ENCODE measurements at places on chromosomes 4 and X.
A peak's percentile ranks its signal among the peaks of the same experiment; 100 is the strongest.

GRCh38 chr4:177596035-177596434, 153.8 kb upstream of the AGA start:
- no peak for DNase-seq

GRCh38 chr4:144647095-144647561, 1.2 kb downstream of the HHIP start:
- DNase-seq = no peak

- peak; percentile 10 for DNase-seq
These were observed 1.7 kb upstream of the CNOT6L start for GRCh38 chr4:77820649-77821561.

- peak; percentile 31 for DNase-seq
These were observed 426 bp upstream of the C4orf51 start for GRCh38 chr4:145679520-145679919.

GRCh38 chr4:75995727-75996126, 5.0 kb upstream of the SDAD1 start:
- DNase-seq = no peak

DNA sequence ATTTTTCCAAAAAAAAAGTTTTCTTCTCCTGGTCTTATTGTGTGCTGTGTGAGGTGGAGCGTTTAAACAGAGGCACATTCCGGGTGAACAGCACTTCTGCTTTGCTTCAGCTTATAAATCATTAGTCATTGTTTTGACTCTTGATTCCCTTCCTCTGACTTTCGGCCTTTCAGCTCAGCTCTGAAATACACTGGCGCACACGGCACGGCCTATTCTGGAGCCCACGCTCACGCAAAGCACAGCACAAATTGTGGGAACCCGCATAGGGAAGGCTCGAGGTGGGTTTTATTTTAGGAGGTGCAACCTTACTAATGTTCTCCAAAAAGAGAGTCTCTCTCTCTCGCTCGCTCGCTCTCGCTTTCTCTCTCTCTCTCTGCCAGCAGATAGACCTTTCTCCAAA, 4.0 kb downstream of the POU3F4 start:
- DNase-seq = no peak

DNA sequence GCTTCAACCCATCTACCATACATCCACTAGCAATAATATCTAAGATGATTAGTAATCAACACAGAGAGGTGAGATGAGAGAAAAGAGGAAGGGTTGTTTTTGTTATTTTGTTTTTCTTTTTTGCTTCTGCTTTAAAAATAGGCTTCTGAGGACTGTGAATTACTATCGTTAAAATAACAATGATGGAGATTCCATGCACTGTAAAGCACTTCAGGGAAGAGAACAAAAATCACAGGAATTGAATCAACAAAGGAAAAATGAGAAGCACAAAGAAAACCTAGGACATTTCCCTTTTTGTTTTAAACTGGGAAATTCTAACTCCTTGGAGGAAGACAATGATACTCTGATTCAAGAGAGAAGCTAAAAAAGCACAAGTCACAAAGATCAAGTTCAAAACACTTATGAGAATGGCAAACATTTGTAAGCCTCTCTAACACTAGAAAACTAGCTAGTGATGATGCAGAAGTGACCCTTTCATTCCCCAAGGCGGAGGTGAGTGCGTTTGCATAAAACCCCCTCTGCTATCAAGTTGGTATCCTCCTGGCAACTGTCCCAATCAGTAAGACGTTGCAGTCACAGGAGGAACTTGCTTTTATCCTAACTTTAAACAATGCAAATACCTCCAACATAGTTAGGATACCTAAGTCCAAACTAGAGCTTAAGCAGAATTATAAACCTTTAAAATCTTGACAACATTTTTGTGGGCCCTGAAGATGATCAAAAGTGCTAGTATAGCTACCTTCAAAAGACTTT, 308.5 kb downstream of the CAMK2D start:
- no peak for DNase-seq

GRCh38 chrX:154986826-154987575, 35.5 kb downstream of the F8 start:
- no peak for DNase-seq

DNA sequence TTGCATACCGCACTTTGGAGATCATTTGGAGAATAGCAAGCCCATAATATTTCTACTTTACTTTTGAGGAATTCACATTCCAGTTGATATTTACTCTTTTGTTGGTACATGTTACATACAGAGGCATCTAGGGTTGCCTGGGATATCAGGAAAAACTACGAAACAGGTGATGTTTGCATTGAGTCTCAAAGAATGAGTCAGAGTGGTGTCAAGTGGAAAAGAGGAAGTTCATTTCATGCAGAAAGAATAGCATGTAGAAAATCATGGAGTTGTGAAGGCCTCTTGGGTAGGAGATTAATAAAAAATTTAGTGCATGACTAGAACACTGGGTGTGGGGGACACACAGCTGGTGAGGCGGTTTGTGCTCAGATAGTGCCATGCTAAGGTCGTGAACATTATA, 33.5 kb upstream of the ELOVL6 start:
- DNase-seq = no peak

DNA sequence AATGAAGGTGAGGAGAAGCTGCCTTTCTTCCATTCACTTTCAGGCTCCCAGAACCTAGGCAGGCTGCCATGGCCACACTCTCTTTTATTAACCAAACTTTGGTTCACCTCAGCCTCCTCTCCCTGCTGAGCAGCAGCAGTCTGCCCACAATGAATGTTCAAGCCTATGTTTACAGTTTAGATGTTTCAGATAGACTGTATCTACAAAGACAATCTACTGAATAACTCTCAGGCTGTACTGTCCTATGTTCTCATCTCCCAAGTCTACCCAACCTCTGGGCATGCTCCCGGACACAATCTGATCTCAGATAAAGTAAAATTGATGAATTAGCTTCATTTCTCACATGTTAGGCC, 59.2 kb upstream of the TMEM164 start:
- no peak for DNase-seq

GRCh38 chr4:88697141-88697540, 488 bp downstream of the NAP1L5 start:
- DNase-seq = no peak

DNA sequence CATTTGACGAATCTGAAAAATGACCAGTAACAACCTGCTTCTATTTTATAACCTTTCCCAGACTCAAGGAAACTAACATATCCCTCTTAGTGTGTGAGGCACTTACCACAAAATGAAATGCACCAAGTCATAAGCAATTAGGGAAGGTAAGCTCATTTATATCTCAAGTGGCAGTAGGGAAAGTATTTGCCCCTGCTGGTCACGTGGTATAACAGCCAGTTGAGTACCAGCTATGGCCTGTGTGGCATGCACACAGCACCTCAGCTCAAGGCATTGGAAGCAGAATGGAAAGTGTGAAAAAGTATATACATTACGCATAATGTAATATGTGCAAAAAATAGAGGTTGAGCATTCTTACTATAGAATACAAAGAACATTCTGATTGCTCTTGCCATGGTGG, 178.3 kb upstream of the GYPA start:
- DNase-seq = no peak

- no peak for DNase-seq
These were observed 63.8 kb downstream of the DLG3 start for GRCh38 chrX:70508296-70508911.

DNA sequence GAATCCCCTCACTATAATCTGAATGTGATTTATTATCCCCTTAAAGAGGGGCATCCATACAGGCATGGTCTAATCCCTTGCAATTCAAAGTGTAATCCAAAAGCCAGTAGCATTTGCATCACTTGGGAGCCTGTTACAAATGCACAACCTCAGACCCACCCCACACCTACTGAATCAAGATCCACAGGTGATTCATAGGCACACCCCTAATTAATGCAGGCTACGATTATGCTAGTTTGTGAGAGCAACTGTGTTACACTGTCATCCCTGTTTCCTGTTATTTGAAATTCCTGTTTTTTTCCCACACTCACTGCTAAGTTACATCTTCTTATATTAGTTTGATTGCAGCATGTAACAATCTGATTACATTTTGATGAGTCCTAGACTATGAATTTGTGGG, 120.0 kb downstream of the RAB28 start:
- no peak for DNase-seq

- DNase-seq = no peak
These were observed 4.8 kb downstream of the NOCT start for GRCh38 chr4:139020384-139020783.

GRCh38 chr4:170827562-170828274, 738.0 kb upstream of the AADAT start:
- no peak for DNase-seq

DNA sequence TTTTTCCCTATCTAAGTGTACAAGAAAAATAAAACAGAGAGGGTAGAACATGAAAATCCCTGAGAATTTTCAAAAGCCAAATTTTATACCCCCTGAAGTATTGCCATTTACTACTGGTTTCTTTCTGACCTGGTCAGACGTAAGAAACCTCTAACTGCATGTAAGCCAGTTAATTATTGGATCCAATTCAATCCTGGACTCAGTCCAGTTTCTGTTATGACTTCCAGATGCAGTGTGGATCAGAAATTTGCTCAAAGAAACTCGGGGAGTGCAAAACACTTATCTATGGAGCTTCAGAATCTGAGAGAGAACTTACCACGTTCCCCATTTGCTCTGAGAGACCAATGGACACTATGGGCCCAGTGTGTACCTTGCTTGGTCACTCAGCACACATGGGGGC, 383.5 kb downstream of the KLHL4 start:
- no peak for DNase-seq

DNA sequence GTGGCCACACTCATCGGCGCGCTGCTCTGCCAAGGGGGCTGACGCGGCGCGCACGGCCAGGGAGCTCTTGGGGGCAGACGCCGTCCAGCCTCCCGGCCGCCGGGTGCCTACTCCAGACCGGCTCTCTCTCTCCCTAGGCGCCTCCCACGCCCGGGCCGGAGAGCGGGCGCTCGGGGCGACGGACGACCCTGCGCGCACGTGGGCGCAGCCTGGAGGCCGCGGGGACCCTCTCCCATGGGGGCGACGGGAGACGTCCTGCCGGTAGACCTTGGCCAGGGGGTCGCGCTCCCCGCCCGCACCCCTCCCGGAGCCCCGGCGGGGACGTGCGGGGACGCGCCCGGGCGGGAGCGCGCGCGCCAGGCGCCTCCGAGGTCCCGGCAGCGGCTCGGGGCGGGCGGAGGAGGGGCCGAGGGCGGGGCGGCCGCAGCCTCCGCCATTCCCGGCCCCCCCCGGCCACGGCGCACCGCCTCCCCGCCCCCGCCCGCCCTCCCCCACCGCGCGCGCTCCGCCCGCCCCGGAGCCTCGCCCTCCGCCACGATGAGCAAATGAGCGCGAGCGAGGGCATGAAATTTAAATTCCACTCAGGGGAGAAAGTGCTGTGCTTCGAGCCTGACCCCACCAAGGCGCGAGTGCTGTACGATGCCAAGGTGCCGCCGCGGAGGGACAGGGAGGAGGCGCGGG, at the start of gene MSL3:
Gene MSL3 (plus strand): TSS at position 519 of the 681 bp plus-strand sequence. CDS start 27 bp downstream, at position 546.
- DNase-seq = no peak

DNA sequence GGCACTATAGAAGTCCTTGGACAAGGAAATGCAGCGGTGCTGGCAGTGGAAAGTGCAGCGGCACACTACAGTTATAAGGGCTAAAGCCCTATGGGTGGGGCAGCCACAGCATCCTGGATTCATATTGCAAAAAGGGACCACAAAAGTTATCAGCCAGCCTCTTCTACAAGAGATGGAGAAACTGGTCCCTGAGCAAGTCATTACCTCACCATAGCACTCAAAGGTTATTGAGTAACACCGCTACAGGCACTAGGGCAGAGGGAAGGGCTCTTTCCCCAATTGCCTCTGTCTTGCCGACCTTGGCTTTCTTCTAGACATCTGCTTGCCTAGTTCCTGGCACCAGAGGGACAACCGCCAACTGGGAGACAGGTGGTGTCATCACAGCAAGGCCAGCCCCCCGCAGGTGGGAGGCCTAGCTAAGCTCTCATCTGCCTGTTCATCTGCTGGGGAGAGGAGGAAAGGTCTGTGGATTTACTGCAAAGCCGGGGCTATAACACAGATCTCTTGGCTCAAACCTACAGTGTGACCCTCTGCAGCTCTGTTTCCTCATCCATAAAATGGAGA, 600.0 kb downstream of the BCOR start:
- no peak for DNase-seq

- DNase-seq = no peak
These were observed 5.6 kb upstream of the CLDN24 start for GRCh38 chr4:183327827-183328226.

DNA sequence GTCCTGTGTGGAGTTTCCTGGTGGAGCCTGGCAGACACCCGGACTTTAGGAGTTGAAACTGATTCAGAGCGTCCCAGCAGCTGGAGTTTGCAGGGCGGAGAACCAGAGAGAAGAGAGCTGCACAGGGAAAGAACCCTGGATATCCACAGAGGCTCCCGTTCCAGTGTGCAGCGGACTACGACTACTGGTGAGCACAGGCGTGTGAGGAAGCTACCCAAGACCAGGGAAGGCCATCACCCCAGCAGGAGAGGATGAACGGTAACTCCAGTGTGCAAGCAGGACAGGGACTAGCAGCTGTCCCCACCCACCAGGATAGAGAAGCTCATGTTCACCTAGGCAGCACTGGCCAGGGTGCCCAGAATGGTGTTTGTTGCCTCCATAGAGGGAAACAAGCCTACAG, 2.3 kb downstream of the LAGE3 start:
- DNase-seq = no peak

DNA sequence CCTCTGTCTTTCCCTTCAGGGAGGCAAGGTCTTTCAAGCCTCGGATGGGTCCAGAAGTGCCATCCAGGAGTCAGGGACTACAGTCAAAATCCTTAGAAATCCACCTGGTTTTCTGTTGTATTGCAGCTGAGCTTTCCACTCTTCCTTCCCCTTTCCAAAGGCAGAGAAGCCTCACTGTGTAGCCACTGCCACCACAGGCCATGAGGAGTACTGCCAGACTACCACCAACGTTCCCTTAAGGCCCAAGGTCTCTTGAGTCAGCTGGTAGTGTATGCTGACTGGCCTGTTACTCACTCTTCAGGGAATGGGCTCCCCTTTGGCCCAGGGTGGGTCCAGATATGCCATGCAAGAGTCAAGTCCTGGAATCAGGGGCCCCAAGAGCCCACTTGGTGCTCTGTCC, 1454.1 kb downstream of the PCDH19 start:
- DNase-seq = no peak

DNA sequence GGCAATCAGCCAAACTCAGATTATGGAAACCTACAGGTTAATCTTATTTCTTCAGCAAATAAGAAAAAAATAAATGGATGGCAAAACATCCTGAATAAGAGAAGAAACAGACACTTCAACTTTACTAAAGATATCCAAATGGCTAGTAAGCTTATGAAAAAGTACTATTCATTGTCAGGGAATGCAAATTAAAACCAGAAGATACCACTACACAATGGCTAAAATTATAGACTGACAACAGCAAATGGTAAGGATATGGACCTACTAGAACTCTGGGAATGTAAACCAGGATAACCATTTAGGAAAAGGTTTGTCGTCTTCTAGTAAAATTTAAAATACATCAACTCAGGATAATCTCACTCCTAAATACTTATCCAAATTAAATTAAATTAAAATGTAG, 24.3 kb downstream of the GRSF1 start:
- DNase-seq = no peak

All from urinary bladder (tissue), 4 donors.